Retina (tissue), 1 donor: ENCODE measurements at places on chromosomes 7 and 10.

GRCh38 chr7:81005254-81005653 is 86.4 kb upstream of the SEMA3C start:
- DNase-seq = no peak

- DNase-seq = no peak
Measured at GRCh38 chr7:37510043-37510634, 61.5 kb upstream of the ELMO1 start.

- DNase-seq = no peak
Measured at GRCh38 chr10:96153070-96153469, 23.0 kb downstream of the ZNF518A start.

GRCh38 chr10:129867631-129868179 is 96.4 kb downstream of the EBF3 start:
- DNase-seq = no peak

- no peak for DNase-seq
Measured at GRCh38 chr7:42338916-42339540, 102.0 kb upstream of the GLI3 start.

- DNase-seq = no peak
Measured at GRCh38 chr10:96656839-96657238, 63.5 kb downstream of the PIK3AP1 start.

DNA sequence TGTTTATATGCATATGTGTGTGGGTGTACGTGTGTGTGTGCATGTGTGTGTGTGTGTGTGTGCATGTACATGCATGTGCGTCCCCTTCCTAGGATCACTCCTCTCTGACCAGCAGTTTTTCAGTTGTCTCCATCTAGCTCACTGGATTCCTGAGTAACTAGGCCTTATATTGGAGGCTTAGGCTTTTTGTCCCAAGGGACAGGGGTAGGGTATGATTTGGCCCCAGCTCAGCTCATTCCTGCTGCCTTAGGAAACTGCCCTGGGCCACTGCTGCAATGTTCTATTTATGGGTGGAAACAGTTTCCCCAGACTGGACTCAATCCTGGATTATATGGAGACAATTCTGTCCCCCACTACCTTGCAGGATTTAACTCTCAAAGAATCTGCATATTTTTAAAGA is 68.8 kb upstream of the SDK1 start:
- no peak for DNase-seq

DNA sequence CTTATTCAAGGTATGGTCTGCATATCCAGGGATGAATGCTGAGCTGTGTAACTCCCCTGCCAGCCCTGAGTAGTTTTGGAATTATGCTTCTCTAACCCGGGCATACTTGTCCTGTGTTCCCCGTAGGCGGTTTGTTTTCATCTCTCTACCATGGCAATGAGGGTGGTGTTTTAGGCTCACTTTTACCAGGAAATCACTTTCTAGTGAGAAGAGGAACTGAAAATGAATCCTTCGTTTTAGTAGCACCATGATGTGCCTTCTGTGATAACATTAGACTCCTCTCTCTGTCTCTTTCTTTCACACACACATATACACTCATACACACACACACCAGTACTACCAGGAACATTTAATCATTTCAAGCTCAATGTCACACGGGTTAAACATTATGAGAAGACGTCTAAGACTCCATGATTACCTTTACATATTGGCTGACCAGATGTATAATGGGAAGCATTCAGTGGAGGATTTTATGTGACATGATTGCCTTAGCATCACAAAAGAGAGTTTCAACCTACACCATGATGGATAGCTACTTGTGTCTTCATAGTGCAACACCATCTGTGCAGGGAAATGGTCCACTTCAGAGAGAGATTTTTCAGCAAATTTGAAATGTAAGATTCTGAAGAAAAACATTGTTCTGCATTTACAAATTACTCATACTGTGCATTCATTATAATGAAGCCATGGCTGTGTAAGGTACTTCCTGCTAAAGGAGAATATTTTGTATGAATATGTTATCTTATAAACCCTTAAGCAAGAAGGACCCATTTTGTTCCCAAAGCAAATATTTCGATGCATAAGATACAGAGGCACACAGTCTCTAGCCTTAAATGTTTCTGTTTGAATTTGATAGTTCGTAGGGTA is 31.0 kb upstream of the PFKP start:
- DNase-seq = no peak

DNA sequence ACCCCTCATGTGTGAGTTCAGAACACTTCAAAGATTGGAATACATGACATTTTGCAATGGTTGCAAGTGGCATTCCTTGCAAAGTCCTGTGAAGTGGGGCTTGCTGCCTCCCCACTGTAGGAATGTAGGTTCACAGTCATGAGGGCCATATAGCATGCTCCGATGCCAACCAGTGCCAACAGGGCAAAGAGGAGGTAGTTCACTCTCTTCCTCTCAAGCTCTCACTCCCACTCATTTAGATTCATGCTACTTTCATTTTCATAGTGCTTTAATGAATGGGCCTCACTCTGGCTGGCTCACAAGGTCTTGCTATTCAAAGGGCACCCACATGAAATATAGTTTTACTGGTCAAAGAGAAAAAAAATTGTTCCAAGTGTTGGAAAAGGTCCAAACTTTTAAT is 169.9 kb upstream of the AOAH start:
- DNase-seq = no peak

DNA sequence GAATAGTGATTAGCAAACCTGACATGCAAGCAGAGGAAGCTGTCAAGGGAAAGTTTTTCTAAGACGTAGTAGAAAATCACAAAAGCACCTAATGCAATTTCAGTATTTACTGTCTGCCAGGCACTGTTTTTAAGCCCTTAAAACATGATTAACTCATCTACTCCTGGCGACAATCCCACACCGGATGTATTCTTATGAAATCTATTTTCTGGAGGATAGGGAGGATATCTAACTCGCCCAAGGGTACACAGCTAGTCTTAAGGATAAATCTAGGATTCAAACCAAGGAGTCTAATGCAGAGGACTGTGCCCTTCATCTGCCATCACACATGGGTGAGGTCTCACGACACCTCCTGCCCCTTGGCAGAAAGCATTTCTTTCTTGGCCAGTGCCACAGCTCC is 47.8 kb upstream of the FIGNL1 start:
- DNase-seq = no peak

DNA sequence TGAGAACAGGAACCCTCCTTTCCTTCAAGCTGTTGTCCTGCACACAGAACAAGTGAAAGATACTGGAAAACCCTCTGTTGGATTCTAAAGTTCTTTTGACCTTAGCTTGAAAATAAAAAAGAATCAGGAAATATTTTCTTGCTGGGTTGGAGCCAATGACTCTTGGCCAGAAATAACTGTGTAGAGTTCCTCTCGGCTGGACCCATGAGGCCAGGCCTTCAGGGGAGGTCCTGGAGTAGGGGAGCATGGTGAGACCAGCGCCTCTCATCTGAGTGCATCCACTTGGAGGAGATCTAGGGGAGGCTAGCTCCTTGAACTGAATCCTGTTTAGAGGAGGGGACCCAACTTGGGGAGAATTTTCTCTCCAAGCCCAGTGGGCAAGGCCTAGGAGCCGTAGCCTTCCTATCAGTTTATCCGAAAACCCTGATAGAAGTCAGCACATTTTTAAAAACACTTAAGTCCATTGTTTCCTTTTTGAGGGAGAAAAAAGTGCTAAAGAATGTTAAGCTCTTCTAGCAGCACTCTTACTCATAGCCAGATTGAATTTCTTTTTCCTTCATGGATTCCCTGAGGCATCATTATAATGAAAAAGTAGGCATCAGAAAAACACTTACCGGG is 635.7 kb upstream of the ANKRD30A start:
- no peak for DNase-seq

DNA sequence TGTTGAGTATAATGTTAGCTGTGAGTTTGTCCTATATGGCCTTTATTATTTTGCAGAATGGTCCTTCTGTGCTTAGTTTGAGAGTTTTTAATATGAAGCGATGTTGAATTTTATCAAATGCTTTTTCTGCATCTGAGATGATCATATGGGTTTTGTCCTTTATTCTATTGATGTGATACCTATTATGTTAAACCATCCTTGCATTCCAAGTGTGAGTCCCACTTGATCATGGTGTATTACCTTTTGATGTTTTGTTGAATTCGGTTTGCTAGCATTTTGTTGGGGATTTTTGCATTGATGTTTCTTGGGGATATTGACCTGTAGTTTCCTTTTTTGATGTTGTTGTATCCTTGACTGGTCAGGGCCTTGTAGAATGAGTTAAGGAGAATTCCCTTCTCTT is 166.4 kb downstream of the MLLT10 start:
- DNase-seq = no peak

DNA sequence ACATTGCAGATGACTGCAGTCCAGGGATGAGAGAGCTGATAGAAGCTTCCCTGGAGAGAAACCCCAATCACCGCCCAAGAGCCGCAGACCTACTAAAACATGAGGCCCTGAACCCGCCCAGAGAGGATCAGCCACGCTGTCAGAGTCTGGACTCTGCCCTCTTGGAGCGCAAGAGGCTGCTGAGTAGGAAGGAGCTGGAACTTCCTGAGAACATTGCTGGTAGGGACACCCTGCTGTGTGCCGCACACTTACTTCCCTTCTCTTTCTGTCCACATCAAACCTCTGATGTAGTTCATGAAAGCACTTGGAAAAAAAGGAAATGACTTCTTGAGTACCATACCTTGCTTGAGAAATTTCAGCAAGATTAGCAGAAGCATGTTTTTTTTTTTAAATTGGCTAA is 25.3 kb downstream of the MAP3K8 start:
- DNase-seq = no peak

GRCh38 chr7:151793531-151793951 is 83.4 kb downstream of the PRKAG2 start:
- no peak for DNase-seq

DNA sequence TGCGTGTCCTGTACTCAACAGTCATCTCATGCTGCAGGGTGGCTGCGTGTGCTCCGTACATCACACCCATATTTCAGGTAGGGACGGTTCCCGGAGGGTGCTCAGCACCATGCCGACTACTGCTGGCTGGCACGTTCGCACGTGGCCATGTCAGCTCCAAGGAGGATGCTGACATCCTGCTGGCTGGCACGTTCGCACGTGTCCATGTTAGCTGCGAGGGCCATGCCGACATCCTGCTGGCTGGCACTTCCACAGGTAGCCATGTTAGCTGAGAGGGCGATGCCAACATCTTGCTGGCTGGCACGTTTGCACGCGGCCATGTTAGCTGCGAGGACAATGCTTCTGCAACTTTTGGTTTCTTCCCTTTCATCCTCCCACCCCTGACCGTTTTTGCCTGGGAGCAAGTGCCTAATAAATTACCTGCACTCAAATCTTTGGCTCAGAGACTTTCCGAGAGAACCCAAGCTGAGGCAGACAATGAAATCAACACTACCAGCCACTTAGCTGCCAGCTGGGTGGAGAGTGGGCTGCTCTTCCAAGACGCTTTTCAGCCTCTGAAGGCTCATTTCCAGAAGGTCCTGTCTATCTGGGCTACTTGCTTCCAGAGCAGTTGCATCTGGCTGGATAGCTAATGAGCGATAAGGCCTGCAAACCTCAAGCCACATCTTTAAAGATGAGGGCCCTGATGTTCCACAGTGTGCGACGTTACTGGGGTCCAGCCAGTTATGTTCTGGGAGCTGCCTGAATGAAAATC is 104.6 kb downstream of the WDR37 start:
- no peak for DNase-seq

- peak; percentile 89 for DNase-seq
Measured at GRCh38 chr10:22475651-22476600, 130.6 kb downstream of the SPAG6 start.

DNA sequence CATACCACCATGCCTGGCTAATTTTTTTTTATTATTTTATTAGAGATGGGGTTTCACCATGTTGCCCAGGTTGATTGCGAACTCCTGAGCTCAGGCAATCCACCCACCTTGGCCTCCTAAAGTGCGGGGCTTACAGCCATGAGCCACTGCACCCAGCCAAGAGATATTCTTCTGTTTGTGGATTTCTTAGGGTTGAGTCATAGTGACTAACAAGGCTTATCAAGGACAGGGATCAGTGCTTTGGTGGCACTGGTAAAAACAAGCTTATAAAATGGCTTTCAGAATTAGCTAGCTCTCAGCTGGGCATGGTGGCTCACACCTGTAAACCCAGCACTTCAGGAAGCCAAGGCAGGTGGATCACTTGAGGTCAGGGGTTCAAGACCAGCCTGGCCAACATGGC is 122.4 kb downstream of the ZNF248 start:
- no peak for DNase-seq

GRCh38 chr7:80008039-80008438 is 126.6 kb upstream of the GNAI1 start:
- no peak for DNase-seq

GRCh38 chr10:80518807-80519360 is 18.8 kb upstream of the SH2D4B start:
- DNase-seq = no peak

DNA sequence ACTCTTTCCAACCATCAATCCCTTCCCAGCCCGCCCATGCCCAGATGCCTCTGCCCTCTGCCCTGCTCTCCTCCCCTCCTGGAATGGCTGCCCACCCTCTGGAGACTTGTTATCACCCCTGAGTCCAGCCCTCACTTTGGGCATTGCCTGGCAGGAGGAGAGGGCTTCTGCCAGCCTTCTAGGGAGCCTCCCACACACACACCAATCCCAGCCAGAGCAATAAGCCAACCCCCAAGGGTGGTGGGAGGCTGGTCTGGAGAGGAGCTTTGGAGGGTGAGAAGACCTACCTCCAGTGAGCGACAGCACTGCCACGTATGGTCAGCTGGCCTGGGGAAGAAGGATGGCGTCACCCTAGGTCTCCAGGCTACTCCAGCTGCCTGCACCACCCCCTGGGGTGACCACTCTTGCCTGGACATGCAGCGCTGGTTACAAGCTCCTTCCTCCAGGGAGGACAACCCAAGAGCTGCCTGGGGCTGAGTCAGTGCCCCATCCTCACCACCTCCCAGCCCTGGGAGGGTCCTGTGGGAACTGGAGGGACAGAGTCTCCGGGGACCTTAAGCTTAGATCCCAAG is 8.4 kb downstream of the C10orf105 start:
- DNase-seq = no peak

DNA sequence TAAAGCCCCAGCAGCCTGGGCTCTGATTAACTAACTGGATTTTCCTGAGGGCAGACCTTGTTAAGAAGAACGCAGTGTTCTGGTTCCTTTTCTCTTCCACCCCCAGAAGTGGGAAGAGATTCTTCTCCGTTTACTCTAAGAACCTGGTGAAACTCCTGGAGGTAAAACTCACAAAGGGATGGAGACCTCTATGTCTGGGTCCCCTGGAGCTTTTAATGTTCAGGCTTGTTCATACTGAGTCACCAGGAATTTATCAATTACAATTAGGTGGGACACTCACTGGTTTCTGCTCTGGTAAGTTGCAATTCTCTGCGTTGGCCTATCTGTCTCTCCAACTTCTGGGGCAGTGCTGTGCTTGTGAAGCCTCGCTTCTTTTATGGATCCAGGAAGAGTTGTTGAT is 73.3 kb upstream of the CACNB2 start:
- DNase-seq = no peak

- DNase-seq = no peak
Measured at GRCh38 chr7:81349044-81349443, 420.8 kb downstream of the HGF start.

GRCh38 chr10:5685764-5686240 is 1.2 kb downstream of the TASOR2 start:
- DNase-seq = no peak

DNA sequence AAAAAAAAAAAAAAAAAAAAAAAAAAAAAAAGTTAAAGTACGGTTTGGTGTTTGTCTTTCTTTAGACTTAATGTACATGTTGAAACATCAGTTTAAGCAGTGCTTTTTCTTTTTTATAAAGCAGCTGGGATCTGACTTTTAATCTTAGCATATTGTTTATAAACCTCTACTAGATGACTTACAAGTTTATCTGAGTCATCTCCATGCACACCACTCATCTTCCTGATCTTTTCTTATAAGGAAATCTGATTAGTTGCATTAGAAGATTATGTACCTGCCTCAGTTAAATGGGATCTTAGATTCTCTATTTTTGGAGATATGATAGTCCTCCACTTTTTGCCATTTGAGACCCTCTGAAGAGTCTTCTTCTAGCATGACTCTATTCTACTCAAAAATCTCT is 391.9 kb upstream of the LRGUK start:
- no peak for DNase-seq
